ENCODE measurements at places on chromosomes 16 and 17. TPM values are rescaled to one million over a fixed set of nuclear protein-coding genes. Genes with fewer than 3 reads are reported as not detected.

GRCh38 chr17:72952641-72953315 is 139.7 kb downstream of the SLC39A11 start:
- DNase-seq = no peak

- no peak for DNase-seq
These were observed 41.9 kb downstream of the KATNIP start for GRCh38 chr16:27591837-27592236.

GRCh38 chr17:7704601-7705268 is at the start of gene EFNB3:
Gene EFNB3 (plus strand): TSS chr17:7705202. CDS start chr17:7705599, 397 bp downstream.
- DNase-seq = no peak

- no peak for DNase-seq
These were observed 1.4 kb downstream of the BCKDK start for GRCh38 chr16:31109622-31110021.

GRCh38 chr17:82272495-82273326 is 789 bp downstream of the CSNK1D start:
- no peak for DNase-seq

DNA sequence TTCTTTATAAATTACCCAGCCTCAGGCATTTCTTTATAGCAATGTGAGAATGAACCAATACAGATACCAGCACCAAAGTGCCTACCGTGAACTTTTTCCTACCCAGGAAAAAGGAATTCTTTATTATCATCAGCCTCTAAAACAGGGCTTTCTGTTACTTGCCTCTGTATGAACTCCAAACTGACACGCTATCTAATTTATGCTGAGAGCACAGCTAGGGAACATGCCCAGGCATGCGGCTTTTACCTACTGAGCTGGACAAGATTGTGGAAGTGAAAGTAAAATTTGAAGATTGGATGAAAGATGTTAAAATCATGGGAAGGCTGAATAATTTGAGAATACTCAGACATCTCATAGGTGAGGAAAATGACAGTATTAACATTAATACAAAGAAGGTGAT is 24.4 kb upstream of the ADCY9 start:
- DNase-seq = peak; percentile 10

GRCh38 chr17:16282522-16282921 is 65.5 kb downstream of the PIGL start:
- DNase-seq = peak; percentile 87

GRCh38 chr17:50080827-50081226 is 14.3 kb upstream of the PDK2 start:
- no peak for DNase-seq

- DNase-seq = peak; percentile 32
These were observed 4.1 kb downstream of the NETO2 start for GRCh38 chr16:47139561-47140185.

DNA sequence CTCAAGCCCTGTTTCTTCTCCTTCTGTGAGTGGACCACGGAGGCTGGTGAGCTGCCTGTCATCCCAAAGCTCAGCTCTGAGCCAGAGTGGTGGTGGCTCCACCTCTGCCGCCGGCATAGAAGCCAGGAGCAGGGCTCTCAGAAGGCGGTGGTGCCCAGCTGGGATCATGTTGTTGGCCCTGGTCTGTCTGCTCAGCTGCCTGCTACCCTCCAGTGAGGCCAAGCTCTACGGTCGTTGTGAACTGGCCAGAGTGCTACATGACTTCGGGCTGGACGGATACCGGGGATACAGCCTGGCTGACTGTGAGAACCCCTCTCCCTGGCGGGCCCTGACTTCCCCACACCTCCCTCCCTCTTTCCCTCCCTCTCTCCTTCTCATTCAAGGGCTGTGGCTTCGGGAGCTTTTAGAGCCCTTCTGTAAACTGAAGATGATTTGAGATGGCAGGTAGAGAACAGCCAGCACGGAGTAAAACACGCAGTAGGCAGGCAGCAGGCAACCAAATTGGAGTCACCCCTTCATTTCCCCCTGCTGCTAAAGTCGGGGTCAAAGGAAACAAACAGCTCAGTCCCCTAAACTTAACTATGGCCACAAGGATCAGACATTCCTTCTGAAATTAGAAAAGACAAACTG is 3.9 kb downstream of the SPACA3 start:
- DNase-seq = no peak

DNA sequence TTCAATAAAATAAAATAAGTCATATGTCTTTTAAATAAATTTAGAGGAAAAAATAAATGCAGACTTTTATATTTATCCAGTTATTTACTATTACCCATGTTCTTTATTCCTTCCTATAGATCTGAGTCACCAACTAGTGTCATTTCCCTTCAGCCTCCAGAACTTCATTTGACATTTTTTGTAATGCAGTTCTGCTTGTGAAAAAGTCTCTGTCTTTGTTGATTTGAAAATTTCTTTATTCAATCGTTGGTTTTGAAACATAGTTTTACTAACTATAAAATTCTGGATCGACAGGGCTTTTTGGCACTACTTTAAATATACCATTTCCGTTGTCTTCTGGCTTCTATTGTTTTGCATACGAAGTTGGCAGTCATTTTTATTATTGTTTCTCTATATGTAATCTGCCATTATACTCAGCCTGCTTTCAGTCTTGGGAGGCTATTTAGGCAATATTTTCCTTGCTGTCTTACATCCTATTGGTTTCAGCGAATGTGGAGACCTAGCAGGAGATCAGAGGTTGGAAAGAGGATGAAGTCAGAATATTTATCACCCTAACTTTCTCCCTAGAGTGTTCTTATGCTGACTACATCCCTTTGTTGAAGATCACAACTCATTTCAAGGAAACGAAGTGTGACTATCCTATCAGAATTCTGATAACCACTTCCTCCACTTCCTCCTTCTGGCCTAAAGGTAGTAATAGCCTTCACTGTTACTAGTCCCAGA is 42.0 kb upstream of the SLC6A2 start:
- DNase-seq = no peak

DNA sequence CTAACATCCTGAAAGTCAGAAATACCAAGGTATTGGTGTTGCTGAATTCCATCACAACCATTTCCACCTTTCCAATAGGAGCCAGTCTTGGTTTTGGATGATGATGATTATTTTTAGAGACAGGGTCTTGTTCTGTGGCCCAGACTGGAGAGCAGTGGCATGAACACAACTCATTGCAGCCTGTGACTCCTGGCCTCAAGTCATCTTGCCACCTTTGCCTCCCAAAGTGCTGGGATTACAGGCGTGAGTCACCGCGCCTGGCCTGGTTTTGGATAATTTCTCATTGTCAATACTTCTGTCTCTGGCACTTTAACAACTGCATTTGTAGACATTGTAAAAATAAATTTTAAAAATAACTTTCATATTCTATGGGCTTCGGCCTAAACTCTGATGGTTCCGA is 22.6 kb downstream of the STAT5B start:
- DNase-seq = no peak

DNA sequence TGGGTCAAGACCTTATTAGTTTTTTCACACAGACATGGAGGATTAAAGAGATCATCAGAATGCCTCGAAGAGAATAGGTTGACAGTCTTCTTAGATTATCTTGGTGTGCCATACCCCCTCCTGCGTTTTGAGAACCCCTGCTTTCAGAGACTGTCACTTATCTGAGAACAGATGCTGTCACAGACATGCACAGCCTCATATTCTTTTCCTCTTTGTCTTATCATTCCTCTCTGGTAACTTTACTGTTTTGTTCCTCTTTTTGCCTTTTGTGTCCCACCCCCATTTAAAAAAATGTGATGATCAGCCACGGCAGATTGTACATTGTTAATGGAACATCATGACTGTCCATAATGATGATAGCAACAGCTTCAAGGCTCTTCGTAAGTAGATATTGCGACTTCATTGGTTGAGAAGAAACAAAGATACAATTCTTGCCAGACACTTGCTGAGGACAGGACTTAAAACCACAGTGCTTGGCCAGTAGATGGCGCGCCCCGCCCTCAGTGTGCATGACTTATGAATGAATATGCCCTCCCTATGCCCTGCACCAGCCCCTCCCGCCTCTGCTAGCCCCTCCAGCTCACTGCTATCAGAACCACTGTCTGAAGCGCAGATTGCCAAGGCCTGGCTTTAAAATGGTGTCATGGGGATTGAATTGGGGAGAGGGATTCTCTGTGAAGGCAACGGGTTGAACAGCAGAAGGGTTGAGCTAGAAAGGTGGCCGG is 2.6 kb upstream of the PITPNC1 start:
- DNase-seq = peak; percentile 80

Gene ST6GALNAC1
- total RNA-seq = not detected

Gene HOXB13
- 4.7 TPM for total RNA-seq

Gene FNDC8
- not detected for total RNA-seq

Gene CCL23
- total RNA-seq = not detected

Gene DGKE
- total RNA-seq = 3.1 TPM

Gene PSMC3IP
- total RNA-seq = 18.7 TPM

Data from RPMI7951 (cell line).